ENCODE measurements at places on chromosomes 2 and 18. TPM values are rescaled to one million over a fixed set of nuclear protein-coding genes. Genes with fewer than 3 reads are reported as not detected.
A peak's percentile ranks its signal among the peaks of the same experiment; 100 is the strongest.

Gene CFAP221
- total RNA-seq: not detected

DNA sequence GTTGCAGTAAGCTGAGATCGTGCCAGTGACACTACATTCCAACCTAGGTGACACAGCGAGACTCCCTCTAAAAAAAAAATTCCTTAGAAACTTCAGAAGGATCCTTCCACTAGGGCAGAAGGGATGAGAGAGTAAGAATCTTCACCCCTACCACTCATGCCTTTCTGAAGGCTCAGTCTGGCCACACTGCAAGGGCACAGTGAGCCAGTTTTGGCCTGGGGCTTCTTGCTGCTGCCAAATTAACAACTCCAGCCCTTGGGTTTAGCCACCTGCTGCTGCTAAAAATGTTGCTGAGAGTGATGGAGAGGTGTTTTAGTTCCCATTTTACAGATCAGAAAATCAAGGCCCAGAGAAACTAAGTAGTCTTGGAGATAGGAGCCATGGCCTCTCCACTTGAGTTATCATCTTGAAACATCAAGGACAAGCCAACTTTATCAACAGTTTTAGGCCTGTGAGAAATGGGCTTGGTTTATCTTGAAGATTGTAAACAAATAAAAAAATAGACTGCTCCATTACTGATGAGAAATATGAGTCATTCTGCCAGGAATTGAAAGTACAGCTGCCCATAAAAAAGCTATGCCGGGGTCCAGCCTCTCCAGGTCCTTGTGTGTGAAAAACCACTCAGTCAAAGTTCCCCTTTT lies 31.9 kb upstream of the CASP8 start:
- no peak overlapping the region for H3K27ac ChIP-seq
- no peak for DNase-seq
- H3K4me3 ChIP-seq: no peak overlapping the region
- peaks cover 20% of the 10 kb centered on the region for H3K4me1 ChIP-seq

DNA sequence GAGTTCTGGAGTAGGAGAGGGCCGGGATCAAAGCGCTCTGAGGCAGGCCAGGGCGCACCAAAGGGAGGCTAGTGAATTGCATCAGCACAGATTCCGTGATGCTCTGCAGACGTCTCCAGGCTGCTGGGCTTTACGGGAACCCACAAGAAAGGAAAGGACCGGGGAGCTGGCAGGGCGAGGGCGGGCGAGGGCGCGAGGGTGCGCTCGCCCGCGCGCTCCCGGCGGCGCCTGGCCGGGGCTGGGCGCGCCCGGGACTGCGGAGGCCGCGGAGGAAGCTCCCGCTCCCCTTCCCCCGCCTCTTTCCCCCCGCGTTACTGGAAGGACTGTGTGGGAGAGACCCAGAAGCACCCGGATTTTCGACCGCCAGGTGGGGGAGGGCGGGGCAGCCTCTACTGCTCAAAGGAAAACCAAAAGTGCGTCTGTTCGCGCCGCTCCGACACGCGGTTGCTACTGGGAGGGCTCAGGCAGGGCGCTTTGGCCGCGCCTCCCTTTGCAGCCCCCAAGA lies 2.4 kb upstream of the FOSL2 start:
- DNase-seq: no peak
- H3K4me1 ChIP-seq: 0 out of 2 replicates have a peak, but pooled peaks cover 4% of the 10 kb centered on the region
- no peaks in the 10 kb centered on the region for H3K36me3 ChIP-seq
- H3K27ac ChIP-seq: no peak overlapping the region
- peak overlapping the region; percentile 74 for H3K4me3 ChIP-seq

DNA sequence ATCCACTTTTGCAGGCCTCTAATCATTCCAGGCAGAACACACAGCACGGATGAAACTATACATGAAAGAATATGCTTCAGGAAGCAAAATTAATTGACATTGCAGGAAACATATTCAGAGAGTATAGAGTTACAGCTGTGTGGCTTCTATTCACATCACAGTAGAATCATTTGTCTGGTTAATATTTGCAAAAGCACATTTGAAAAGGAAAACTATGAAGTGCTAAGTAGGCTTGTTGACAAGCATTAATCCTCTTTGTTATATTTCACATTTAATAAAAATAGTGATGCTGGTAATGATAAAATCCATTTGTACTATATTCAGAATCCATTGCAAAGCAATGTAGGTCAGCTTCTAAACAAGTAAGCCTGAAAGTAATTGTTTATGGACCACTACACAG lies 32.2 kb upstream of the PIK3C3 start:
- no peaks in the 10 kb centered on the region for H3K27me3 ChIP-seq
- no peaks in the 10 kb centered on the region for H3K4me1 ChIP-seq
- no peaks in the 10 kb centered on the region for H3K36me3 ChIP-seq
- H3K27ac ChIP-seq: no peak overlapping the region
- no peak overlapping the region for H3K4me3 ChIP-seq
- no peak for DNase-seq

Gene ANKRD62
- not detected for total RNA-seq

Gene FAM237A
- total RNA-seq: not detected

GRCh38 chr2:54330926-54331835 lies 75.2 kb upstream of the TSPYL6 start:
- H3K27ac ChIP-seq: no peak overlapping the region
- peak overlapping the region; percentile 48 for H3K4me3 ChIP-seq
- no peak for DNase-seq
- H3K27me3 ChIP-seq: no peaks in the 10 kb centered on the region

DNA sequence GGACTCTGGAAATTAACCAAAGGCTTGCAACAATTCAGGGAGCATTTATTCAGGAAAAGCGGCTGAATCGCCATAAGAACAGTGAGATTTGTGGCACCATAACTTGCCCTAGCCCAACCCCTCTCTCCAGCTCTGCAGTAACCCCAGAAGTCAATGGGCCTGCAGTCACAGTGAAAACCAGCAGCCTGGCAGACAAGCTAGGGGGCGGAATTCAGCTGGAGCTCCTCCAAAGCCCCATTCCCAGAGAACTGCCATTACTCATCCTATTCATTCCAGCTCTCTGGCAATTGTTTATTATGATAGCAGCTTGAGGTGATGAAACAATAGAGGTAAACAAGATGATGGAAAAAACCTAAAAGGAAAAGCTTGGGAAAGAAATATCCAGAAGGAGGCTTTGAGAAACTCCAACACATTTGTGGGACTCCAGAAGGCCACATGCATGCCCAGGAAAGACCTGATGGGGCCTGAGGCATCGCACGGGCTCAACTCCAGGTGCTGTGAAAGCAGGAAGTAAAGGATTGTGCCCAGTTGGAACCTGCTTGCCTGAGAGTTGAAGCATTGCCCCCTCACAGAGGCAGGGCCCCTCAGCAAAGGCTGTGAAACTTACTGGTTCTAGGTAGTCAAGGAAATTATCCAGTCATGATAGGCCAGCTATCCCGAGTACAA lies 126.7 kb downstream of the TWIST2 start:
- no peaks in the 10 kb centered on the region for H3K36me3 ChIP-seq
- H3K27ac ChIP-seq: no peak overlapping the region
- no peak for DNase-seq
- H3K4me1 ChIP-seq: no peaks in the 10 kb centered on the region

Gene PCARE
- 0.08 TPM for total RNA-seq

DNA sequence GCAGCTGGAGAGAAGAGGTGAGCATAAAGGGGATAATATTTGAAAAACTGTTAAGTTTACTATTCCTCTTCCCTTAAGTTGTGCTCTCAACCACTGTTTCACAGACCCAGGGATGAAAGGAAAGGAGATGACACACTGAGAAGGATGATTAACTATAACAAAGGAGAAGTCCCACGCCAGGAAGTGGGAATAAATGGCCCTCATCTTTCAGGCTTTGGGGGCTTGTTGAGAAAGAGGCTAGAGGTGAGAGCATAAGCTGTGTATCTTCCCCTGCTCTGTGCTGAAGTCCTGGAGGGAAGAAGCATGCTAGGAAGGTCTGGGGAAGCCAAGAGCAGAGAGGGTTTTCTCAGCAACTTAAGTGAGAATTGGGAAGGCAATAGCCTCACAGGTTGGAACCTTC lies 399.1 kb upstream of the ATP5MC3 start:
- no peak overlapping the region for H3K4me3 ChIP-seq
- no peak overlapping the region for H3K27ac ChIP-seq
- H3K36me3 ChIP-seq: no peaks in the 10 kb centered on the region
- no peaks in the 10 kb centered on the region for H3K27me3 ChIP-seq
- H3K4me1 ChIP-seq: peaks cover 5% of the 10 kb centered on the region

Gene SP9
- not detected for total RNA-seq

Gene PRSS56
- not detected for total RNA-seq

Gene NYAP2
- not detected for total RNA-seq

DNA sequence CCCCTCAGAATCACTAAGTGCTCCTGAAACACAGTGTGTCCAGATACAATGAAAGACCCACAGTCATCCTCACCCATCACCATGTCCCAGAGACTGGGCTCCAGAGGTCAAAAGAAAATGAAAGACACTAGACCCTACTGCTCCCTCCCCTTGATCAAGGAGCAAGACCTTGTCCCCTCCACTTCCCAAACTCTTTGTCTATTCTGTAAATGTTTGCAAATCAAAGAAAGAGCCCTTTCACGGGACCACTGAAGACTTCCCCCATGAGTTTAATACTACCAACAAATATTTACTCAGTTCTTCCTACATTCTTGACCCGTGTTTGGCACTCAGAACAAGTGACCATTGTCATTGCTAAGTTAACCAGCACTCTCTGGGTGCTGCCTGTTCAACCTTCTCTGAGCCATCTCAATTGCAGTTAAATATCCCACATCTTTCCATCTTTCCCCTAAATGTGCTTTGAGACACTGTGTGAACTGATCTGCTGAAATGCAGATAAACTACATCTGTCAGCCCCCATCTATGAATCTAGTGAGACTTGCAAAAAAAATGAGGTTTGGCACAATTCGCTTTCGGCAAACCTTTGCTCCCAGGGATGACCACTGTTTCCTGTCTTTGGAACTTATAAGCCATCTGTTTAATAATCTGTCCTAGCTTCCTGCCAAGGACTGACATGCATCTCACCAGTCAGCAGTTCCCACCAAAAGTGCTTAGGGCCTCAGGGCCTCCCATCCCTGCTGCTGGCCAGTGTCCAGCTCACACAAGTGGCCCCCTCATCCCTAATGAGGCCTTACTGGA lies 170.3 kb downstream of the GFPT1 start:
- H3K27ac ChIP-seq: no peak overlapping the region
- H3K4me1 ChIP-seq: no peaks in the 10 kb centered on the region
- H3K27me3 ChIP-seq: peaks cover 3% of the 10 kb centered on the region
- no peaks in the 10 kb centered on the region for H3K36me3 ChIP-seq
- no peak overlapping the region for H3K4me3 ChIP-seq
